Activated T-helper 1 cell treated with anti-CD3 and anti-CD28 coated beads, Interleukin-12 subunit alpha, Interleukin-12 subunit beta, Interleukin-2, Interleukin-4 antibody, amounts not matched to agents 30 ng/mL and 10 ng/mL and 1 ng/mL, durations not matched to agents 14 hours and 24 hours and 36 hours (primary cell): ENCODE measurements at places on chromosomes 13 and 19.

DNA sequence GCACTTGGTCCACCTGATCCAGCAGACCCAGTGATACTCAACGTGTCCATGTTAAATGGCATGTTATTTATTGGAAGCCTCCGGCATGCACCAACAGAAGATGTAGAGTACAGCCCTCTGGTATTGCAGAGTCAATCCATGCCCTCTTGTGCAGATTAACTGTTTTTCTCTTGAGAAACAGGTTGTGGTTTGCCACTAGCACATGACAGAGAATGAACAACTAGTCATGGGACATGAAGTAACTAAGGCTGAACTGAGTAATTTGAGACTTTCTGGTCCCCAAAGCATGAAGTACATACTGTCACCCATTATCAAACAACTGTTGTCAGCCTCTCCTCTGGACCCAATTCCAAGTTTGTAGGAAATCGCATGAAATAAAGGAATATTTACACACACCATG, 3.2 kb downstream of the ZNF562 start:
- peaks cover 48% of the 10 kb centered on the region for H3K36me3 ChIP-seq
- H3K4me3 ChIP-seq = no peak overlapping the region
- no peak overlapping the region for H3K27ac ChIP-seq
- peaks cover 21% of the 10 kb centered on the region for H3K4me1 ChIP-seq
- no peaks in the 10 kb centered on the region for H3K27me3 ChIP-seq

GRCh38 chr13:78147905-78148304, 229.3 kb upstream of the EDNRB start:
- no peaks in the 10 kb centered on the region for H3K36me3 ChIP-seq
- H3K27ac ChIP-seq = no peak overlapping the region
- no peak overlapping the region for H3K4me3 ChIP-seq
- no peaks in the 10 kb centered on the region for H3K27me3 ChIP-seq
- H3K4me1 ChIP-seq = no peaks in the 10 kb centered on the region
- no peak for DNase-seq

DNA sequence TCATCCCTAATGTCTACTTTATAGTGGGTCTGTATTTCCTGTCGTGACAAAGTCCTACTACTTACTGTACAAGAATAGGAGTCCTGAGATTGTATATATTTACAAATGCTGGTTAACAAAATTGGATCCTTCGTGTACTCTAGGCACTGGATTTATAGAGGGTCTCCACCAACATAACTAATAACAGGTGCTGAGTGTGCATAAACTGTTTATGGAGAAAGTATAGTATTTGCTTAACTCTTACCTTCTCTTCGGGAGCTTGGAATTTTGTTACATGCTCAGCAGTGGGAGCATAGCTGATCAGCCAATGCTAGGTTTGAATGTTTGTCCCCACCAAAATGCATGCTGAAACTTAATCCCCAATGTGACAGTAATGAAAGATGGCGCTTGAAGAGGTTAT, 12.1 kb downstream of the ZNF442 start:
- no peak overlapping the region for H3K27ac ChIP-seq
- H3K36me3 ChIP-seq = peaks cover 18% of the 10 kb centered on the region
- H3K4me3 ChIP-seq = no peak overlapping the region
- H3K4me1 ChIP-seq = no peaks in the 10 kb centered on the region

DNA sequence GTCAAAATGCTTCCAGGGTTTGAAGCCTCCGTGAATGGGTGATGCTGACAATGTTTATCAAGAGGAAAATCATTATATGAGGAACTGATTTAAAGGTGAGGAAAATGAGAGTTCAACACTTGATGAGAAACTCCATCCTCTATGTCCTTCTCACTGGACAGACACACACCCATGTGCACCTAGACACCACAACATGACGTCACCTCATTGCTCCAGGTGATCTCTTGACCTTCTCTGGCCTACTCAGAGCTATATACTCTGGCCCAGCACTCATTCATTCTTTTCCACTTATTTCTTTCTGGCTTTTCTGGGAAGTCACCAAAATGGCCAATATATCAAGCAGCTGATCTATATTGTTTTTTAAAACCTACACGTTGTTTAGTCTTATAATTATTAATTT, 778.7 kb upstream of the PCDH20 start:
- no peaks in the 10 kb centered on the region for H3K4me1 ChIP-seq
- no peaks in the 10 kb centered on the region for H3K36me3 ChIP-seq
- DNase-seq = no peak
- H3K27ac ChIP-seq = no peak overlapping the region
- H3K4me3 ChIP-seq = no peak overlapping the region

- peaks cover 41% of the 10 kb centered on the region for H3K36me3 ChIP-seq
- peak overlapping the region; percentile 99 for H3K27ac ChIP-seq
- DNase-seq = no peak
- H3K4me3 ChIP-seq = peak overlapping the region; percentile 100
- H3K27me3 ChIP-seq = no peaks in the 10 kb centered on the region
Observed at GRCh38 chr19:9620842-9621155, 233 bp downstream of the ZNF561 start.
